GM20000 (cell line): ENCODE measurements at places on chromosomes 5 and 9.
A peak's percentile ranks its signal among the peaks of the same experiment; 100 is the strongest.

- DNase-seq = no peak
Measured at GRCh38 chr5:164051745-164052144, 546.3 kb downstream of the MAT2B start.

- no peak for DNase-seq
Measured at GRCh38 chr9:74765481-74765971, 122.2 kb downstream of the TRPM6 start.

- DNase-seq = no peak
Measured at GRCh38 chr5:99586878-99587277, 658.1 kb upstream of the CHD1 start.

- DNase-seq = no peak
Measured at GRCh38 chr9:13990331-13990730, 323.6 kb downstream of the NFIB start.

DNA sequence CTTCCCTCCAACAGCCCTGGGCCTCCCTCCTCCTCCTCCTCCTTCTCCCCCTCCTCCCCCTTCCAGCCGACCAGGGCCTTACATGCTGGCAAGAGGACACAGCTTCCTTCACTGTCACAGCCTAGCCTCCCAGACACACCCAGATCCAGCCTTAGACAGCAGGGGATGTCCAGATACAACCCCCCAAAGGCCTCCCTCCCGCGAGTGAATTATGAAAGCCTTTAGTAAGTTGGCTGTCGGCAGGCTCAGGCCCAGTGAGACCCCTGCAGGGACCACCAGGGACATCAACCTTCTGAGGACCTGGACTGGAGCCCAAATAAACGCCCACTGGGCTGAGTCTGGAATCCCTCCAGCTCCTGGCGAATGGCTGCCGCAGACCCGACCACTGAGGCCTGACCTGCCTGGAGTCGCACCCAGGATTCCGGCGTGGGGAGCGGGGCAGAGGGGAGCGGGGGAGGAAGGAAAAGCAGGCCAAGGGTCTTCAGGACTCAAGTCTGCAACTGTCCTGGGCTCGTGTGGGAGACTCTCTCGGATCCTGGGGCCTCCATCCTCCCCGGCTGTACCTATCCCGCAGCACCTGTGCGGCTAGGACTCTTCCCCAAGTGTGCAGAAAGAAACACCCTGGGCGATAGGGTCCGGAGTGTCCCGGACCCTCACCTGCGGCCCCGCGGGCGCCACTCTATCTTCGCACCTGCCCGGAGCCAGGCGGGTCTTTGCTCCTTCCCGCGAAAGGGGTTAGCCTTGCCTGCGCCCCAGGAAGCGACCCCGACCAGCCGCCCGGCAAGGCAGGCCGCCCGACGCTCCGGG is 705 bp downstream of the SEPTIN8 start:
- DNase-seq = no peak

- DNase-seq = no peak
Measured at GRCh38 chr9:86921151-86921923, 26.0 kb downstream of the GAS1 start.

- DNase-seq = peak; percentile 69
Measured at GRCh38 chr9:35826071-35826701, 2.3 kb downstream of the FAM221B start.

GRCh38 chr5:139446956-139447779 is 7.8 kb upstream of the DNAJC18 start:
- DNase-seq = peak; percentile 37

GRCh38 chr5:159273923-159274322 is 10.8 kb downstream of the UBLCP1 start:
- no peak for DNase-seq

DNA sequence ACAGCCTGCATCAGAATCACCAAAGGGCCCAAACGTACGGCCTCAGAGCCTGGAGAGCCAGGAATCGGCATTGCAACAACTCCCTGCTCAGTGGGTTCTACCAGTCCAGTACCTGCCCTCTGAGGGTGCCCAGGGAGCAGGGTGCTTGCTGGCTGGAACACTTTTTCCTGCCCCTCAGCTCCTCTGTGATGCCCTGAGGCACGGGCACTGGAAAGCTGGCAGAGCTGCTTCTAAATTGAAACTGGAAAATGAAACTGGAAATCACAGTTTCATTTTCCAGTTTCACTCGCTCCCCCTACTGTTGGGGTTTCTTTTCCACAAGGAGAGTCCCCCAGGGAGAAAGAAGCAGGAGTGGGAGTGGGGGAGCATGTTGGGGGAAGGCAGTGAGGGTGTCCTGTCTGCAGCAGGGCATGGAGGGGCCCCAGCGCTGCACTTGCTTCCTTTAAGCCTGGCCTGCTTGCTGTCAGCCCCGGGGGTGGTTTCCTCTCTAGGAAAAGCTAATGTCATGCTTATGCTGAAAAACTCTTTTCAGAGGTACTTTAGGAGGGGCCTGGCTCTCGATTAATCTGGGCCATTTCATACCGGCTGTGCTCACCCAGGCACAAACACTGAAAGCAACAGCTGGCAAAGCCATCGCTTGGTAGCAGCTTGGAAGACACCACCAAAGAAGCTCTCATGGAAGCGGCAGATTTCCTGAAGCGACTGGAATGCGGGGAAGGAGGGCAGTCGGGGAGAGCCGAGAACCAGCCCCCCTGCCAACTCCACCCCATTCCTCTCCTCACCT is 26.2 kb downstream of the IRF1 start:
- DNase-seq = no peak

DNA sequence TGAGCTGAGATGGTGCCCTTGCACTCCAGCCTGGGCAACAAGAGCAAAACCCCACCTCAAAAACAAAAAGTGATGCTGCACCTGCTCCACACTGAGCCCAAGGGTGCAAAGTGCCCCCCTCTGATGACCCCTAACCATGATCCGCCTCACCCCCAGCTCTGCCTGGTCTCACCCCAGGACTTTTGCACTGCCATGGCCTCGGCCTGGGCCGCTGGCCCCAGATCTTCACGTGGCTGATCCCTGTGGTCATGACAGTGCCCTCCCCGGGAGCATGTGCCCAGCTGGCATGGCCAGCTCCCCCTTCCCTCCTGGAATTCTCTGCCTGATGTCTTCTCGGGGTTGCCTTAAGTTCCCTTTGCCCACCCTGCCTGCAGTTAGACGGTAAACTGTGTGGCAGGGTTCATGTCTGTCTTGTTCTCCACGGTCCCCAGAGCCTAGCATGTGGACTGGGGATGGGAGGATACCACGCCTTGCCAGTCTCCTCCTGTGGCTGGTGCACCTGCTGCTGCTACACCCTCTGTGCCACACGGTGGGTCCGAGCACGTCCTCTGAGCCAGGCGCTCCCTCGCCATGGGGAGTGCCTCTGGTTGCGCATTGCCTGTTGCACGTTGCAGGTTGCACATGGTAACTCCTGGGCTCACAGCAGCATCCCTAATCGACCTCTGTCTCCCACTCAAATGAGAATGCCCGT is 77.4 kb upstream of the PPP1R26 start:
- DNase-seq = no peak

GRCh38 chr5:151862811-151863472 is 61.7 kb downstream of the GLRA1 start:
- peak; percentile 14 for DNase-seq

- no peak for DNase-seq
Measured at GRCh38 chr9:118929287-118929686, 439.9 kb downstream of the BRINP1 start.

DNA sequence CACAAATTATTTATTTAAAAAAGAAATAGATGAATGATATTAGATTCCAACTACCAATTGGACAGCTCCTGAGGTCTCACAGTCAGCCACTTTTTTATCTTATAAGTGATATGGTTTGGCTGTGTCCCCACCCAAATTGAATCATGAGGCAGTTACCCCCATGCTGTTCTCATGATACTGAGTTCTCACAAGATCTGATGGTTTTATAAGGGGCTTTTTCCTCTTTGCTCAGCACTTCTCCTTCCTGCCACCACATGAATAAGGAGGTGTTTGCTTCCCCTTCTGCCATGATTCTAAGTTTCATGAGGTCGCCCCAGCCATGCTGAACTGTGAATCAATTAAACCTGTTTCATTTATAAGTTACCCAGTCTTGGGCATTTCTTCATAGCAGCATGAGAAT is 12.9 kb downstream of the NLN start:
- DNase-seq = no peak

DNA sequence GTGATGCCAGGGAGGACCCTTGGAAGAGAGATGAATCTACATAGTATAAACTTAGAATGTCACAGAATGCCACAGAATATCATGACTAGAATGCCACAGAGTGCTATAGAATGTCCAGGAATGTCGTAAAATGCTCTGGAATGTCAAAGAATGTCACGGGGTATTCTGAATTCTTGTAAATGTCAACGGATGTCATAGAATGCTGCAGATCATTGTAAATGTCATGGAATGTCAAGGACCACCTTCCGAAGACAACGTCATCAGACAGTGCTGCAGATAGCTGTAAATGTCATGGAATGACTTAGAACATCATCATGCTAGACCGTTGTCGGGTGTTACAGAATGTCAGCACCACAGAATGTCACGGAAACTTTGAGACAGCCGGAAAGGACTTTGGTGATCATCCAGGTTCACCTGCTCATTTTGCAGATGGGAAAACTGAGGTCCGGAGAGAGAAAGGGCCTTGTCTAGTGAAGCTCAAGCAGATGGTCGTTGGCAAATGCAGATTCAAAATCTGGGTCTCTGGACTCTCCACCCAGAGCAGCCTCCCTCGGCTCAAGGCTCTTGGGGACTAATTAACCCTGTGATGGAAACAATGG is 117.1 kb downstream of the LHX2 start:
- DNase-seq = no peak

- DNase-seq = no peak
Measured at GRCh38 chr9:113597390-113598241, 134.1 kb downstream of the RGS3 start.

GRCh38 chr5:128491291-128491690 is 46.8 kb downstream of the FBN2 start:
- no peak for DNase-seq

GRCh38 chr9:36119476-36119875 is 17.1 kb upstream of the GLIPR2 start:
- DNase-seq = no peak

- no peak for DNase-seq
Measured at GRCh38 chr9:134707731-134708671, 66.4 kb downstream of the COL5A1 start.

DNA sequence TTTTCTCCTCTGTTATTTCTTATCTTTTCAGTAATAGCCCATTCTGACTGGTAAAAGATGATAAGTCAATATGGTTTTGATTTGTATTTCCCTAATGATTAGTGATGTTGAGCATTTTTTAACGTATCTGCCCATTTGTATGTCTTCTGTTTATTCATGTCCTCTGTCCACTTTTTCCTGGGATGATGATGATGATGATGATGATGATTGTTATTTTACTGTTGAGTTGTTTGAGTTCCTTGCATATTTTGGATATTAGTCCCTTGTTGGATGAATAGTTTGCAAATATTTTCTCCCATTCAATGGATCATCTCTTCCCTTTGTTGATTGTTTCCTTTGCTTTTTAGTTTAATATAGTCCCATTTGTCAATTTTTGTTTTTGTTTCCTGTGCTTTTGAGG is 27.0 kb downstream of the UTP15 start:
- DNase-seq = no peak

DNA sequence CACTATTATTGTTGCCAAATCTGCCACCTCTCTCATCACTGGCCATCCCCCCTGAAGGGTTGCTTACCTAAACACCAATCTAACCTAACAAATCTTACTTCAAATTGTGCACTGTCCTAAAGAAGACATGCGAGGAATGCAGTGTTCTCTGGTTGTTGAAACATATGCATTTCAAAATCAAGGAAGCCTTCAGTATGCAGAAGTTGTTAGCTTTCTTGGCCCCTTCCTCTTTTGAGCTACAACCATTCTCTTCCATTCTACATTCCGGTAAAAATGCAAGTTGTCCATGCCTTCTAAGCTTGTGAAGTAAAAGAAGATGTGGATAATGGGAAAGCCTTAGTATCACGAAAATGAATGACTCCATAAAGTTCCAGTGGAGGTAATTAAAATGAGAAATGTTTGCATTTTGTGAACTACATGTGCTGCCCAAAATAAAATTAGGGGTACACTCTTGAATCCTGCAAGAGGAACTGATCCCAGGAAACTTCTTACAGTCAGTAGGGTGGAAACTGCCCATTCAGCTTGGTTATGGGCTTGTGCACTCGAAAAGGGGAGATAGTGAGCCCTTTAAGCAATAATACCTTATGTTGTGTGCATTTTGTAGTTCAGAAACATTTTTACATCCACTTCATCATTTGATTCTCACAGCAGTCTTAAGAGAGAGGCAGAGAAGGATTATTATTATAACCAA is 77.6 kb upstream of the ADRB2 start:
- DNase-seq = no peak

- DNase-seq = no peak
Measured at GRCh38 chr9:124835026-124835557, 18.2 kb upstream of the WDR38 start.

GRCh38 chr9:138024831-138025291 is 147.3 kb downstream of the CACNA1B start:
- no peak for DNase-seq

- DNase-seq = no peak
Measured at GRCh38 chr5:1106385-1107166, 5.3 kb downstream of the SLC12A7 start.

DNA sequence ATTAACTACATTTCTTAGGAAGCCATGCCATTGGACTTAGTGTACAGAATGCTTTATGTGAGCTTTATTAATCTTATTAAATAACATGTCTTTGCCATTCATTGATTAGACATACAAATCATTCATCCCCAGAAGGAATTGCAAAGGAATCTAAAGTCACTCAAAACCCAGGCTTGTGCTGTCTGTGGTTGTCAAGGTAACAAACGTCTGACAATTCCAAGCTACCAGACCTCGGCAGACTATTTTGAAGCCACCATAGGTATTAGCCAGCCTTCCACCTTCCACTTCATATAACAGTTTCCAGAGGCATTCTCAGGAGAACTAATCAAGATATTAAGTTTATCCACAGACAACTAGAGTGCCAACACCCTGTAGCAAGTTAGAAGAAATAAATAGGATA is 135.2 kb upstream of the TUSC1 start:
- no peak for DNase-seq

DNA sequence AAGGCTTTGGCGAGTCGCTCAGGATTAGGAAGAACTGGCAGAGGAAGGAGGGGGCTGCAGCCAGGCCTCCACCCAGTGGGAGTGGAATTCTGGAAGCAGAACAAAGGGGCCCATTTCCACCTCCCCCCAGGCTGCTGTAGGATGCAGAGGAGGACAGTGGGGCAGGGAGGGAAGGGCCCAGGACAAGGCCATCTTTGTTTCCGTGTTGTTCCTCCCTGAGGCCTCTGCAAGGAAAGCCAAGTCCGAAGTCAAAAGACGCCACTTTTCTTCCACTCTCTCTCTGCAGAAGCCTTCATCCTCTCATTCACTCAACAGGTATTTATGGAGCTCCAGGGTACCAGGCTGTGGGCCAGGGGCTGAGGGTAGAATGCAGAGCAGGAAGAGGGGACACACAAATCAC is 70.7 kb downstream of the ENTREP1 start:
- DNase-seq = no peak

- no peak for DNase-seq
Measured at GRCh38 chr5:73678322-73678740, 52.3 kb downstream of the ARHGEF28 start.

DNA sequence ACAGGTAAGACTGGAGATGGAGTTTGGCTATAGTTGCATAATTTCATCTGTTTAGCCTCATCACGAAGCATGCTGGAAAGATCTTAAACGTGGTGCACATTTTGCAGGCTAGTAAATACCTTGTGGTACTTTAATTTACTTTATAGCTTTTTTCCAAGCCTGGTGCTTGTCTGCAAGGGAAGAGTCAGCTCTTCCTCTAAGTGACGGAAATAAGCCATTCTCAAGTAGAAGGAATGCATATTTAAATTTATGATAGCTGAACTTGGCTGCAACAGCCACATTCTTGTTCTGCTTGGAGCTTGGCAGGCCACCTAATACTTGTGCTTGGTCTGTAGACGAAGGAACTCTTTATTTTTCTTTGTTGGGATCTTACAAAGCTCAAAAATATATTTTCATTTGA is 188.0 kb upstream of the PIK3R1 start:
- DNase-seq = no peak
